ENCODE measurements at places on chromosomes 5 and 9.
A peak's percentile ranks its signal among the peaks of the same experiment; 100 is the strongest.

DNA sequence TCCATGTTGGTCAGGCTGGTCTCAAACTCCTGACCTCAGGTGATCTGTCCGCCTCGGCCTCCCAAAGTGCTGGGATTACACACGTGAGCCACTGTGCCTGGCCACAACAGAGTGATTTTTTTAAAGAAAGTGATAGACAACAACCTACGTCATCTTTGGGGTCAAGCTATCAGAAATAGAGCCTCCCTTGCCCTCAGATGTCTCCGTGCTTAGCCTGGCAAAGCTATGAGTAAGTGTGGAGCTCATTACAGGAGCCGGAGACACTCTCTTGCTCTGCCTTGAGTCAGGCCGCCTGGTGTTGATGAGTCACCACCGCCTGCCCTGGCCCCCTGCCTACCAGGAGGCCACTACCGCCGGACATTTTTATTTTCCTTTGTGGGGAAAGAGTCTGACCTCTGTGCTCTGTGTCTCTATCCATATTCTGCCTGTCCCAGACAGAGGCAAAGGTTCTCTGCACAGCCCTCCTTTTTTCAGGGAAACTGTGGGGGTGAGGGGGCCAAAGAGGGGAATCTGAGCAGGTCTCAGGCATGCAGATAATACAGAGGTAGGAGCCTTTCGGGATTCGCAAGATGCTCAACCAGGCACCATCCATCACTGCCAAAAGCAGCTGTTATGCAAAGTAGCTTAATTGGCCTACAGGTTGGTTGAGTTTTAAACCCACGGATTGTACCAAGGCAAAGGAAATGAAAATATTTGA lies 123.7 kb upstream of the CPEB4 start:
- DNase-seq, result peak; percentile 35

DNA sequence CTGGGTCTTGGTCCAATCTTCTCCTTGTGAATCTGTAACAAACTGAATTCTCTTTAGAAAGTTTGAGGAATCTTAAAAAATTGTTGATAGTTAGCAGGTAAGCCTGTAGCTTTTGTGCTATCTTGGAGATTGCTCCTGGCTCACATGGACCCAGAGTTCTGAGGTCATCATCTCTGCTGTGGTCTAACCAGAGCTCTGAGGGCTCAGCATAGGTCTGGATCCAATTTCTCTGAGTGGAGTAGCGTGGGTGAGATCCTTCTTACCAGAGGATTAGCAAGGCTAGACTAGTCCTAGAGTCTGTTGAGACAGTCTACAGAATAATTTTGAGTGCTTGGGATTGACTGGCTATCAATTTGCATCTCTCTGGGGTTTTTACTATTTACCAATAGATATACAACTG lies 60.5 kb upstream of the IL6ST start:
- DNase-seq, result no peak

- DNase-seq, result no peak
Observed at GRCh38 chr5:11555171-11555570, 349.1 kb downstream of the CTNND2 start.

DNA sequence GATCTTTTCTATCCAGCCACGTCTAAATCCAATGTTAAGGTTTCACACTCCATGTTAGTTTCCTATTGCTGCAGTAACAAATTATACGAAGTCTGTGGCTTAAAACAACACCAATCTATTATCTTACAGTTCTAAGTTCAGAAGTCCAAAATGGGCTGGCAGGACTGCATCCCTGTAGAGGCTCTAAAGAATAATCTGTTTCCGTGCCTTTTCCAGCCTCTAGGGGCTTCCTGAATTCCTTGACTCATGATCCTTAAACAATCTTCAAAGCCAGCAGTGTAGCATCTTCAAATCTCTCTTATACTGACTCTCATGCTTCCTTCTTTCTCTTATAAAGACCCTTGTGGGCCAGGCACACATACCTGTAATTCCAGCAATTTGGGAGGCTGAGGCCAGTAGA lies 6.8 kb downstream of the PLGRKT start:
- DNase-seq, result no peak

DNA sequence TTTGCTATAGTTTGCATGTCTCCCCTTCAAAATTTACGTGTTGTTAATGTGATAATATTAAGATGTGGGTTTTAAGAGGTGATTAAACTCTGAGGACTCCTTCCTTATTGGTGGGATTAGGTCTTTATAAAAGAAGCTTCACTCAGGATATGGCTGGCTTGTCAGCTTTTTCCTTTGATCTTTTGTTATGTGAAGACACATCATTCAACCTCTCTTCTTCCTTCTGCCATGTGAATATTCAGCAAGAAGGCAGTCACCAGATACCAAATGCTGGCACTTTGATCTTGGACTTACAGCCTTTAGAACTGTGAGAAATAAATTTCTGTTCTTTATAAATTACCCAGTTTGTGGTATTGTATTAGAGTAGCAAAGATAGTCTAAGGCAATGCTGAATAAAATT lies 855.9 kb upstream of the CDH10 start:
- DNase-seq, result no peak

DNA sequence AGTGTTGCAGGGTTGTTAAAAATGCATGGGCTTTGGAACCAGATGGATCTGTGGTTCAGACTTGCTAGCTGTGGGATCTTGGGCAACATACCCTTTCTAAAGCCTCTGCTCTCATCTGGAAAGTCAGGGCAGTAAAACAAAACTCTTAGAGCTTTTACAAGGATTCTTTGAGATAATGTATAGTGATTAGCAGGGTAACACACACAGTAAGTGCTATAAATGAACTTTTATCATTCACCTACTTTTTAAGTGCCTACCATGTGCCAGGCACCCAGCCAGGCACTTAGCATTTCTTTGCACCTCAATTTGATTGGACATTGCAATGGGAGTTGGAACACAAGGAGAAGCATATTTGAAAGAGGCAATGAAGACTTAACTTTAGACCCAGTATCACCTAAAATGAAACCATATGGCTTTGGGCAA lies 208.6 kb upstream of the PAPPA start:
- DNase-seq, result no peak

DNA sequence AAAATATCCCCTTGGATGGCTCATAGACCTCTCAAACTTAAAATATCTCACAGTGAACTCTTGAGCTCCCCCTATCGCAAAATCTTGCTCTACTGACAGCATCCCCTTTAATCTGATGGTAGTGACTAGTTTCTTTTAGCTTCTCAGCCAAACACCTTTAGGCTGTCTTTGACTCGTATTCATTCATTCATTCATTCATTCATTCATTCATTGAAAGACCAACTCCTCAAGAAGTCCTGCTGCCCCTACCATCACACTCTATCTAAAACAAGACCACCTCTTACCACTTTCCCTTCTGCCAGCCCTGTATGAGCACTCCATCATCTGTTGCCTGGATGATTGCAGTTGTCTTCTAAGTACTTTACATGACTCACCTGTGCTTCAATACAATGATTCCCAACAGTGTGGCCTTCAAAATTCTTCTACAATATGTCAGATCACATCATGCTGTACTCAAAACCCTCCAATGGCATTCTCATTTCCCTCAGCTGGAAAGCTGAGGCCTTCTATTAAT lies 46.8 kb downstream of the ITGA2 start:
- DNase-seq, result no peak

- DNase-seq, result no peak
Observed at GRCh38 chr5:36505021-36505420, 101.4 kb upstream of the SLC1A3 start.

GRCh38 chr5:81575924-81576323 lies 175.0 kb downstream of the SSBP2 start:
- DNase-seq, result no peak

DNA sequence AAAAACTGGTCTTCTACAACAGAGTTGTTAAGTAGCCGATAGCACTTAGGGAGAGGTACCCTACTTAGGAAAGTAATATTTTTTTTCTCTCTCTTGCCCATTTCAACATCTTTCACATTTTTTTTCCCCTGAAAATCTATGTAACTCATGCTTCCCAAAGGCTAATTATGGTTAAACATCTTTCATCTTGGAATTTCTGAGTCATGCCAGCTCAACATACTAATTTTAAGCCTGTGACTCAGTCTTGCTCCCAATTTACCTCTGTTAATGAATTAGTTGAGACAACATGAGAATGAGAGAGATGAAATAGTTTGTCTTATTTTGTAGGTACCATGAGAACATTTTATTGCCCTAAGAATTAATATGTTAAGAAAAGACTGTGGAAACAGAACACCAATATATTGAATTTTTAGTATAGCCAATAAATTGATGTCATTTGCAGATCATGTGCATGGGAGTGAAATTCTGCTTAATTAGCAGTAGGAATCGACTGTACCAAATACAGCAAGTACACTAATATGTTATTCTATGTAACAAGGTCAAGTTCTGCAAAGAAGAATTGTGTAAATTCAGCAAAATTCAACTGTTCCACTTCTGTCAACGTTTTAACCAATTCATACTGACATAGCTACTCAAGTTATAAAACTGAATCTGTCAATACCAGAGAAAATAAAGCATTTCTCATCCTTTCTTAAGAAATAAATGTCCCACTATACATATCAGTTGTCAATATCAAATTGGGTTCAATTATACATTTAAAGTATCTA lies 550.0 kb downstream of the PTPRD start:
- no peak for DNase-seq

- no peak for DNase-seq
Observed at GRCh38 chr5:62576570-62577170, 1.9 kb upstream of the LRRC70 start.

DNA sequence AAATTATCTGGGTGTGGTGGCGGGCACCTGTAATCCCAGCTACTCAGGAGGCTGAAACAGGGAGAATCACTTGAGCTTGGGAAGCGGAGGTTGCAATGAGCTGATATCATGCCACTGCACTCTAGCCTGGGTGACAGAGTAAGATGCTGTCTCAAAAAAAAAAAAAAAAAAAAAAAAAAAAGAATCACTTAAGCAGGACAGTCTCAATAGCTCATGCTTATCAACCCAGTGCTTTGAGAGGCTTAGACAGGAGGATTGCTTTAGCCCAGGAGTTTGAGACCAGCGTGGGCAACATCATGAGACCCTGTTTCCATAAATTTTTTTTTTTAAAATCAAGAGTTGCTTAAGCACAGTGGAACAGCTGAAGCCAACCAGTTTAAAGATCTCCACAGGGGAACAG lies 42.6 kb downstream of the LEAP2 start:
- DNase-seq, result no peak

DNA sequence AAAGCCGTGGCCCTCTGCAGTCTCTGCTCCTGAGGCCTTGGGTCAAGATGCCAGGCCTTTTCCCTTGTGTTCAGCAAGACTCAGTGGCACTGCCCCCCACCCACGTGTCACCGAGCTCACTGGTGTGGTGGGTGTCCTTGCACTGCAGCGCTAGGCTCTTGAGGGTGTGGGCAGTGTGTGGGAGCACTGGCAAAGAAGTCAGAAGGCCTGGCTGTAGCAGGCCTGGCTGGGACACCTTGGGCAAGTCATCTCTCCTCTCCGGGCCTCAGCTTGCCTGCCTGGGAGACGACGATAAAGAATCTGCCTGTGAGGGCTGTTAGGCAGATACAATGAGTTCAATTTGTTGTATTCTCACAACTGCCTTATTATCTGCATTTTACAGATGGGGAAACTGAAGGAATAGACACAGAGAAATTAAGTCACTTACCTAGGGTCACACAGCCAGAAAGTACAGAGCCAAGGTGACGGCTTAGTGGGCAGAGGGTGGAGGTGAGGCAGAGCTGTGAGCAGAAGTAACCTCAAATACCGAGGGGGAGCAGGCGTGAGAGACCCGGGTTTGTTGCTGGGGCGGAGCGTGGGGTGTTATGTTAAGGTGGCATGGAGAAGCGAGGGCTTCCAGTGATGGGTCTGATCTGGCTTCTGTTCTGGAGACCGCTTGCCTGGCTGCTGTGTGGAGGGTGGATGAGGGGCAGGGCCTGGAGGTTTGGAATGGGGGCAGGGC lies 1.4 kb downstream of the TSPAN17 start:
- DNase-seq, result no peak

GRCh38 chr9:28051559-28052503 lies 478.6 kb upstream of the C9orf72 start:
- no peak for DNase-seq

DNA sequence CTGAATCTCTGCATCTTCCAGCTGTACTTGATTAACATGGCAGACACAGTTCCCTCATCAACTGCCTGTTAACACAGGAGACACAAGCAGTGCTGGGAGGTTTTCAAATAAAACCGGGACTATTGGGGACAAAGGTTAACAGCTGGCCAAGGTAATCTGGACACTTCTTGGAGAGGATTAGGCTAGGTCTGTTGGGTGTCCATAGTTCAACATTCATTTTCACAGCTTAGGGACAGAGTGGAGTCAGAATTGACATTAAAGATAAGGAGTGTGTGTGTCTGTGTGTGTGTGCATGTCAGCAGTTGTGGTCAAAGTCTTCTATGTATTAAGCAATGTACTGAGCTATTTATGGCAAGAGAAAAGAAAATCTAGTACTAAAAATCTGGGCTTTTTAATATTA lies 216.2 kb downstream of the MED10 start:
- no peak for DNase-seq

DNA sequence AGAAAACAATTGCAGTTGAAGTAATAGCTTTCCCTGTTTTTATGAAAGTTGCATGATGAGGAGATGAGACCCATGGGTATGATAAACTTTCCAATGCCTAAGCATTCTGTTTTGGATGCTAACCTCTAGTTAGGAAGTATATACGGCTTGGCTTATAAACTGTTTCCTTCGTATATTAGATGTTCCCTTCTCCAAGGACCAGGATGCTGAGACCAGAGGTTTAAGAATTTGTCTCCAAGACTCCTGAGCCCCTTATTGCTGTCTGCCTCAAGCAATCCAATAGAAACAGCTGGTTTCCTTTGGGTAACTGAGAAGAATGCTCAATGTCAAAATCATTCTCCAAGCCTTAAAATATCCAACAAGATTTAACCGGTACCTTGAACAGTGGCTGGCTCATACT lies 12.2 kb upstream of the TNC start:
- no peak for DNase-seq

- DNase-seq, result no peak
Observed at GRCh38 chr5:143156086-143156485, 247.4 kb downstream of the NR3C1 start.
